ENCODE measurements at places on chromosomes 7 and 10.

DNA sequence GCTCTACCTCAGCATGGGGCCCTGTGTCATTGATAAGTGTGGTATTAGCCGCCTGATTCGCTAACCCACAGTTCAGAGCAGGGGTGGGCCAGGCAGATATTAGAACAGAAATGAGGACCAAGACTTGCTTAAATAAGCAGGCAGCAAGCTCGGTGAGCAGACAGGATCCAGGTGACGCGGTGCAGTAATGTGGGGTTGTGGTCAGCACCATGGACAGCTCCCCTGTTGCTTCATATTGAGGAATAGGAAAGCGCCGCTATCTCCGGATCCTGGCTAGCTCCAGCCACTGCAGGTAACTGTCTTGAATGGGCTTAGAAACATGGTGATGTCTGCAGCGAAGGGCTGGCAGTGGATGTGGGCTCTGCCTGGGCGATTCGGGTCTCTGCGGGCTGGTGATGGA, 51.3 kb upstream of the GPR26 start:
- no peak for DNase-seq

GRCh38 chr10:48993627-48994026, 54.0 kb upstream of the LRRC18 start:
- no peak for DNase-seq

GRCh38 chr7:155840909-155841308, 28.6 kb upstream of the SHH start:
- DNase-seq = no peak

GRCh38 chr10:65723525-65723924, 1202.3 kb upstream of the LRRTM3 start:
- no peak for DNase-seq

GRCh38 chr7:121562259-121562658, 166.2 kb upstream of the FAM3C start:
- DNase-seq = no peak

DNA sequence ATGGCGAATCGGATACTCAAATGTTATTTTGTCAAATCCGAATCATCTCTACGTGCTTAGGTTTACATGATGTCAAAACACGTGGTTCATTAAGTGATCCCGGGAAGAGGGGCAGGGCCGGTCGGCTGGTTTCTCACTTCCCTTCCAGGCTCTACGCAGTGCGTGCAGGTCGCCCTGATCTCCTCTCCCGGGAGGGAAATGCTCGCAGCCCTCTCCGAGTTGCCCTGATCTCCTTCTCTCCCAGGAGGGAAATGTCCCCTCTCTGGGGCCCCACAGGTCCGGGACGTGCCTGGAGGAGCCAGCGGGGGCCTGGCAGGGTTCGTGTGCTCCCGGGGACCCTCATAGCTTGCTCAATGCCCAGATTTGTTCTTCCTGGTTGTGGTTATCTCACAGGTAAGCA, 202.7 kb downstream of the DNAJB6 start:
- DNase-seq = no peak

DNA sequence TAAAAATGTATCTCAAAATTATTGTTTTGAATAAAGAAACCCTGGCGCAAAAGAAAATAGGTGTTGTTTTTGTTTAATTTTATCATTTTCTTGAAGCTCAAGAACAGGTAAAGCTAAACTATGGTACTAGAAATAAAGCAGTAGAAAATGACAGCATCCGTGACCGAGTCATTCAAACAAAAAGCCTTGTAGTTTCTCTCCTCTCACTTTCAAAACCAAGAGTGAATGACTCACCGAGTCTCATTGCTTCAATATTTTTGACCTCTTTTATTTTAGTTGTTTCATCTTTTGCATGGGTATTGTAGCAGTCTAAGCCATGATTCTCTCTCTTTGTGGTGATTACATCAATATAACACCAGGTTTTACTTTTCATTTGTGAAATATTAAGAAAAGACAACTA, 396.5 kb downstream of the POM121L12 start:
- no peak for DNase-seq

DNA sequence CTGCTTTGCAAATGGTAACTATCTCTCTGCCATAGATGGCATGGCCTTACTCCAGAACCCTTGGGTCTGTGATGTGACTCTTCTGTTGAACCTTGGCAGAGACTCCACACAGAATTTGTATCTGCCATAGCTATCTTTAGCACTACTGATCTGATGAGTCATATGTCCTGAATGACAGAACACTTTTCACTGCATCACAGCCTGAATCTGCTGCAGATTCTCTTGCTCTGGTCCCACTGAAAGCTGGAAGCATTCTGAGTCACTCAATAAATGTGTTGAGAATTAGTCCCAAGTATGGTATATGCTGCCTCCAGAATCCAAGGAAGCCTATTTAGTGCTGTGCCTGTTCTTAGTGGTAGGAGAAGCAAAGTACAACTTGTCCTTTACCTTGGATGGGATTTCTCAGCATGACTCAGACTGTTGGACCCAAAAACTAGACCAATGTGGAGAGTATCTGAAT, 39.5 kb upstream of the ANKRD1 start:
- no peak for DNase-seq

GRCh38 chr7:142792593-142792992, 21.8 kb downstream of the PRSS2 start:
- no peak for DNase-seq

- DNase-seq = no peak
These were observed 15.1 kb upstream of the GET4 start for GRCh38 chr7:861222-861621.

- no peak for DNase-seq
These were observed 90.9 kb upstream of the NRBF2 start for GRCh38 chr10:63042256-63042655.

DNA sequence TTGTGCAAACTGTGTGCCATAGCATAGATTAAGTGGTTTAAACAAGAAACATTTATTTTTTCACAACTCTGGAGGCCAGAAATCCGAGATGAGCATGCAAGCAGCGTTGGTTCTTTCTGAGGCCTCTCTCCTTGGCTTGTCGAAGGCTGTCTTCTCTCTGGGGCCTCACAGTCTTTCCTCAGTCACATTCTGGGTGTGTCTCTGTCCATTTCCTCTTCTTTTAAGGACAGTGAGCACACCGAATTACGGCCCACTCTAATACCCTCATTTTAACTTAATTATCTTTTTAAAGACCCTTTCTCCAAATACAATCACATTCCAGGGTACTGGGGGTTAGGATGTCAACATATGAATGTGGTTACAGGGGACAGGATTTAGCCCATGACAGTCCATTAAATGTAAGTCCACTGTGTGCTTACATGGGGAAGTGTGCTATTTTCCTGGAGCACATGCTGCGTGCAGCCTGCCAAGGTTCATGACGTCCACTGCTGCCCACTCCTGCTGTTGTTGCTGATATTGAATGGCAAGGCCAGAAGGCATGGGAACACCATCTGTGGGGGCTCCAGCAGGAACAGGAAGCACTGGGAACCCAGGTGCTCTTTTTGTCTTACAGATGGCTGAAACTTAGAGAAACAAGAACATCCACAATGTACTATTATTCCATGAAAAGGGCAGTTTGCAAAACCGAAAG, 365.5 kb downstream of the GALNT17 start:
- DNase-seq = no peak

DNA sequence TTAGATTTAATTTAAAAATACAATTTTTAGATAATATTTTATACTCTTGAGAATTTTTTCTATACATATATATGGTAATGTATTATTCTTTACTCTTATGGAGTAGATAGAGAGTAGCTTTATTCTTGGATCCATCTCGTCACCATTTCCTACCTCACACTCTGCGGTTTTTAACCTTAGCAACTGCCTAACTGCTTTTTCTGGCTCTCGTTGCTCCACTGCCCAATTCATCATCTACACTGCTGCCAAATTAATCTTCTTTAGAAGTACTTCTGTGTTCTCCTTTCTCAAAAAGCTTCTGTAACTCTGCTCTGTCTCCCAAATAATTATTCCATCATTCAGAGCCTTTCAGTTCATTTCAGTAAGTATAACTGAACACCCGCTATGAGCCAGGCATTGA, 35.3 kb downstream of the CAPZA2 start:
- no peak for DNase-seq

GRCh38 chr7:1617957-1618356, 48.1 kb upstream of the PSMG3 start:
- no peak for DNase-seq

GRCh38 chr10:49500412-49500811, 38.5 kb downstream of the ERCC6 start:
- DNase-seq = no peak

- DNase-seq = no peak
These were observed 19.5 kb upstream of the FOXL3 start for GRCh38 chr7:270351-270983.

DNA sequence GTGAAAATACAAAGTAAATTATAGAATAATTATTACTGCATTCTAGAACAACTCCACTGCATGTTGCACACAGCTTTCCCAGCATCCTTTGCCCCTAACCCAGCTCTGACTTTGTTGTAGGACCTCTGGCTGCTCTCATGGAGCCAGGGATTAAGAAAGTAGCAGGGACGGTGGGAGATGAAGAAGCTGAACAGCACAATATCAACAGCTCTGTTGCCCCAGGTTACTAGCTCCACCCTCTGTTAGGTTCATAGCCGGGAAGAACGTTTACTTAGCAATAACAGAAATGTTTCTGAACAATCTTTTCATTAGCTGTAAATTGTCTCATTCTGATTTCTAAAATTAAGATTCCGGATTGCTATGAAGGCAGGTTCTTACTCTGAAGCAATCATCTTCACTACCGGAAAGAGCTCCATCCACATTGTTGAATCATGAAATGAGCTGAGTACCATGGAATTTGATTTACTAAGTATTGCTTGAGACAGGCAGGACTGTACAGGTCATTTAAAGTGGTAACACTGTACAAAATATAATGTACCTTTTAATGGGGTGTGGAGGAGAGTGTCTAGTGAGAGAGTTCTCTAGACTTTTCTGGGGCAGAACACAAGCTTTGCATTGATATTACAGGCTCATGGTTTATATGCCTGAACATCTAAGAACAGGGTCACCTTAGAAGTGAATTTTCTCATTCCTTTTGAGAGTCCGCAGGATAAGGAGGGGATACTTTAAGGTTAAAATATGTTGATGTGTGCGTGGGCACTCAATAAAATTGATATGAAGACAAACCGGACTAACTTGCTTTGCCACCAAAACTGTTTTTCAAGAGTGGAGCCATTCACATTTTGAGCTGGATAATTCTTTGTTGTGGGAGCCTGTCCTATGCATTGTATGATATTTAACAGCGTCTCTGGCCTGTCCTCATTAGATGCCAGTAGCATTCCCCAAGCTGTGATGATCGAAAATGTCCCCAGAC, 20.8 kb upstream of the RAB18 start:
- no peak for DNase-seq

GRCh38 chr7:3069771-3070449, 26.2 kb upstream of the CARD11 start:
- DNase-seq = no peak

DNA sequence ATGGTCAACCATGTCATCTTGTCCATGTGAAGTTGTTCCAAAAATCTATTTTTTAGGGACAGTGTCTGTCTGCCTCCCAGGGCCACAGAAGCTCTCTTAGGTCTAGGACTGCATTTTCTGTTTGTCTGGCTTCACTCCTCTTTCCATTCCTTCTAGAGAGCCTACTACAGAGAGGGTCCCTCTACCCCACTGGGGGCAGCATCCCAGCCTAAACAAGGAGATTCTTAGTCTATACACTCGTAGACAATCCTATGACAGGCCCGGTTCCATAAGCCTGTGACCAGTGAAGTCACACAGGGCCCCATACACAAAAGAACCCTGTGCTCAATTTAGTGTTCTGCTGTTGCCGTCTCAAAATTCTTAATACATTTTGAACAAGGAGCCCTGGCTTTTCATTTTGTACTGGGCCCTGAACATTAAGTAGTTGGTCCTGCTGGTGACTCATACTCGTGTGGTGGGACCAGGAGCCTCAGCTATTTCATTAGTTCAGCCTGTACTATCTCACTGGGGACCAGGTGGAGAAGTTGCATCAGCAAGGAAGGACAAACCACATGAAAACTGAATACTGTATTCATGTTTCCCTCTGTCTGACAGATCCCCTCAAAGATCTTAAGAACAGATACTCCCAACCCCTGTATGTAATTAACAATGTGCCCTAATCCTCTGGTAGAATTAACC, 23.5 kb upstream of the FAM180A start:
- no peak for DNase-seq

- DNase-seq = no peak
These were observed 13.8 kb upstream of the RHOBTB1 start for GRCh38 chr10:60957667-60958221.

GRCh38 chr7:144830811-144831210, 5.0 kb downstream of the TPK1 start:
- no peak for DNase-seq

DNA sequence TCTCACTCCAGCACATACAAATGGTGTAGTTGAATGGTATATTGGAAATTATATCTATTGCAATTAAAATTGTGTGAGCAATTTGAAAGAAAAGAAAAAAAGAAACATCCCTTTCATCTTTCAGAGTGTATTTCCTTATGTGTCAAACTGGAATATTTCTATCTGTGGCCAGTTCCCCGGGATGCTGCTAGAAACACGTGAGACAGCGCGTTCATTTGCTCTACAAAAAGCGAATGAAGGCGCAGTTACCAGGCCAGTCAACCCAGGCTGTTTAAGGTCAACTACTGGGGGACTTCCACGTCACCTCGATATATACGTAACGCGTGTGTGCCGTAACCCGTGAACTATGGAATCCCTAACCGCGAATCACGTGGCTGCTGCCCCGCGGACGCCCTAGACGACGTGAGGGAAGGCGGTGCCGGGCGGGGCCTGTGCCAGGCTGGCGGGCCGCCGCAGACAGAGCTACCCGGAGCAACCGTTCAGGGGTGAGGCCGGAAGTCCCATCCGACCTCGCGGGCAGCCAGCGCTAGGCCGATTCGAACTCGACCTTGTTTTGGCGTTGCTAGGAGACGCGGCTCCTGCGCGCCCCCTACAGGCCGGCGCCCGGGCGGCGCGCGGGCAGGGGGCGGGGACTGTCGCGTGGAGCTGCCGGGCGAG, 1.1 kb upstream of the ARL4A start:
- DNase-seq = peak; percentile 90

DNA sequence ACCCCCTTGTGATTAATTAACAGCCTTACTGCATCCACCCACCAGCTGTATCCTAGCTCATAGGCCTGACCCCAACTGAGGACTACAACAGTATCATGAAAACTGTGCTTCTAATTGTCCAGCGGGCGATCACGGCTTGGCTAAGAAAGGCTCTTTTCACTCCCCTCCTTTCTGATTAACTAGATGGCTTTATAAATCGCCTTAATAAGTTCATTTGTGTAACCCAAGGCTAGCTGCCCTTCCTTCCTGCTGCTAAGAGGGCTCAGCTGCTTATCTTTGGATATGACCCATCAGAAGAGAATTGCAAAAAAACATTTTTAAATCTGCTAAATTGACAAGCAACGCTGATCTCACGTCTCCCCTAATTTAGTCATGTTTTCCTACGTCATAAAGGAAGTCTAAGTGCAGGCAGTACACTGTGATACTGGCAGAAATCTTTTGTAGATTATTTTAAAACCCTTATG, 163.0 kb upstream of the LAMB4 start:
- DNase-seq = no peak

- no peak for DNase-seq
These were observed 195.4 kb downstream of the CDC14C start for GRCh38 chr7:49119706-49120105.

- DNase-seq = no peak
These were observed 228.8 kb upstream of the CSTF2T start for GRCh38 chr10:51928162-51928561.

Data from stimulated activated CD4-positive, alpha-beta T cell treated with anti-CD3 and anti-CD28 coated beads, Interleukin-1b, Interleukin-23, amount 100 ng/mL, for 1 hour (primary cell).